ENCODE measurements at places on chromosomes 16 and 17. TPM values are rescaled to one million over a fixed set of nuclear protein-coding genes. Genes with fewer than 3 reads are reported as not detected.
A peak's percentile ranks its signal among the peaks of the same experiment; 100 is the strongest.

DNA sequence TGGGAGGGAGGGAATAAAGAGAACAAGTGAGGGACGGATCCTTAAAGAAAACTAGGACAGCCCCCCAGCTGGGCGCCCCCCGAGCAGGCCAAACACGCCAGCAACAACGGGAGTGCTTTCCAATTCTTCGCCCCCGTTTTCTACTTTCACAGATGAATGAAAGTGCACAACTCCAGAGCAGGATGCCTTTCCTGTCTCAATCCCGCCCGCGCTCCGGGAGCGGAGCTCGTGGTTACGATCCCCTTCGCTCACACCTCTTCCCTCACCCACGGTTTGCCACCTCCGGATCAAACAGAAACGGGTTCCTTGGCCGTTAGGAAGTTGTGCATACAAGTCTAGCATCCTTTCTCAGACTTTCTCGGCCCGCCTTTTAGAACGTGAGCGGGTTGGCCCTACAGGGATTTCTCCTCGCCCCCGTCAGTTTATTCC, 680 bp downstream of the SKA2 start:
- DNase-seq: peak; percentile 70
- no peaks in the 10 kb centered on the region for H3K27me3 ChIP-seq
- no peaks in the 10 kb centered on the region for H3K4me1 ChIP-seq
- no peaks in the 10 kb centered on the region for H3K36me3 ChIP-seq

DNA sequence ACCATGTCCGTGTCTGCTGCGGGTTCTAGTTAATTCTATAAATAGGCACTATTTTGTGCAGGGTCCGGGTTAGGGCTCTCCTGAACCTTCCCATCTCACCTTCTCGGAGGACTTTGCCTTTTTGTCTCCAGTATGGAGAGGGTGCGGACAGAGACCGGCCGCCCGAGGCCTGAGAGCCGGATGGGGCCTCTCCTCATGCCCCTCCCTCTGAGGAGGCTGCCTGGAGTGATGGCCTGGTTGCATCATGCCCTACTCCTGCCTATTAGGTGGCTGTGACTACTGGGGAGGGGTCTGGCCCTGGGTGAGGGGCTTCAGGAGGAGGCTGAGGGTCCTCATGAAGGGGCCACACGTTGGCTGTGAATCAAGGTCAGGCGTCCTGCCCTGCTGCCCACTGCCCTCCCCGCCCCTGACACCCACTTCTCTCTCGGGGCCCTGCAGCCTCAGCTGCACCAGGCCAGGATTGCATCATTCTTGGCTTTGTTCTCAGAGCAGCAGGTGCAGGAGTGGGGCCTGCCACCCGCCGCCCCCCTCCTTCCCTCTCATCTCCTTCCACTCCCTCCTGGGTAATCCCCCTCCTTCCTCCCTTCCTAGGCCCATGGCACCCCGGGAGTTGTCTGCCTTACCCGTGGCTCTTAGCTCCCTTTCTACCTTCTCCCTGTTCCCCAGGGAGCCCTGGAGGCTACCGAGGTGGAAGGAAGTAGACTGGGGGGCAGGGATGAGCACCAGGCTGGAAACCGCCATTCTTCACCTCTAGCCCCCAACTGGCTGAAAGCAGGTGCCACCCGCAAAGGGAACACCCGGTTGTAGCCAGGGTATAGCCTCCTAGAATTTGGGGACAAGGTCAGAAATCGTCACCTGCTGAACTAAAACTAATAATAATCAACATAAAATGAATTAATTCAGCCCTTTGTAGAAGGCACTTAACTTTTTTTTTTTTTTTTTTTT, 12.7 kb upstream of the ARHGAP23 start:
- H3K27ac ChIP-seq: peak overlapping the region; percentile 94
- peaks cover 13% of the 10 kb centered on the region for H3K27me3 ChIP-seq
- H3K4me1 ChIP-seq: peaks cover 44% of the 10 kb centered on the region
- H3K36me3 ChIP-seq: no peaks in the 10 kb centered on the region
- H3K4me3 ChIP-seq: peak overlapping the region; percentile 55
- peak; percentile 86 for DNase-seq

DNA sequence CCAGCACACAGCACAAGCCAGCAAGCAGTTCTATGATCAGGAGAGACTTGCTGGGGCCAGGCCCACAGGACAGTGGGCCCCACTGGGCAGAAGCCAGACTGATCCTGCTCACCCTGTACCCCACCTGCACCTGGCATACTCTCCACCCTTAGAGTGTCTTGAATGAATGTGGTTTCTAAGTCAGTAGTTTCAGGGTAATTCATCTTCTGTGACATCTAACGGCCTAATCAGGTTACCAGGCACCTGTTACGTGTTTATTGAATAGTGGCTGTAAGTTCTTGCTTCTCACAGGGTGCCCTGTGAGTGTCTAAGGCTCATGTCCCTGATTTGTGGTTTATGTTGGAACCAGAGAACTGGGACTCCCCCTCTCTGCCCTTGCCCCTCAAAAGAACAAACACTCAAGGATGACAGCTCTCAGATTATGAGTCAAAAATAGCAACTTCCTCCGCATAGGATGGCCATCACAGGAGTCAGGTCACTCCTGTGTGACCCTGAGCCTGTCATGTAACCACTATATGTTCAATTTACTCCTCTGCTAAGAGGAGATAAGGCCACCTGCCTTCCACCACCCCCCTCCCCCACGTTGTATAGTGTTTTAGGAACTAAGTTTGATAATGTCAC, 7.0 kb upstream of the OR2C1 start:
- no peaks in the 10 kb centered on the region for H3K27me3 ChIP-seq
- DNase-seq: no peak
- no peak overlapping the region for H3K4me3 ChIP-seq
- H3K36me3 ChIP-seq: no peaks in the 10 kb centered on the region
- no peaks in the 10 kb centered on the region for H3K4me1 ChIP-seq

- no peak overlapping the region for H3K4me3 ChIP-seq
- no peak overlapping the region for H3K27ac ChIP-seq
- no peak for DNase-seq
These were observed 23.4 kb upstream of the RBFOX3 start for GRCh38 chr17:79633993-79634813.

Gene ABCC3
- 0.71 TPM for total RNA-seq

Gene OTOP3
- total RNA-seq: not detected
